ENCODE measurements at places on chromosomes 7 and 10.

DNA sequence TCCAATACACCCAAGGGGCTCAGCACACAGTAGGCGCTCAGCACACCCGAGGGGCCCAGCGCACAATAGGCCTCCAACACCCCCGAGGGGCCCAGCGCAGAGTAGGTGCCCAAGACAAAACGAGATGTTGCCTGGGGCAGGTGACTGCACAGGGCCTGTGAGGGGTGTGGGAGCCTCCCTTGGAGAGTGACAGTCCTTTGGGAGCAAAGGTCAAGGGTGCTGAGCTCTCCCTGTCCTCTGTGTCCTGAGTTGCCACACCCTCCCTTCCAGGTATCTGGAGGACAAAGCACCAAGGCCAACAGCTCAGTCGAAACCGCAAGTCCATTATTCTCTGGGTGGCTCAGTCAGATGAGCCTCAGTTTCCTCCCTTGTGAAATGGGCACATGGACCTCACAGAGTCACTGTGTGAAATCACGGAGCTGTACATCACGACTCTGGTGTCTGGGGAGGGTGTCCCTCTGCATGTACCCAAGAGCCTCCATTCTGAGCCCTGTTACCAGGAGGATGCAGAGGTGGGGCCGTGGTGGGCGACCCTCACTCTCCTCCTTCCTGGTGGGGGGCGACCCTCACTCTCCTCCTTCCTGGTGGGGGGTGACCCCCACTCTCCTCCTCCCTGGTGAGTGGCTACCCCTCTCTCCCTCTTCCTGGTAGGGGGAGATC lies 81.3 kb downstream of the FOXL3 start:
- DNase-seq: no peak

GRCh38 chr7:147605323-147605722 lies 985.2 kb upstream of the C7orf33 start:
- DNase-seq: no peak

DNA sequence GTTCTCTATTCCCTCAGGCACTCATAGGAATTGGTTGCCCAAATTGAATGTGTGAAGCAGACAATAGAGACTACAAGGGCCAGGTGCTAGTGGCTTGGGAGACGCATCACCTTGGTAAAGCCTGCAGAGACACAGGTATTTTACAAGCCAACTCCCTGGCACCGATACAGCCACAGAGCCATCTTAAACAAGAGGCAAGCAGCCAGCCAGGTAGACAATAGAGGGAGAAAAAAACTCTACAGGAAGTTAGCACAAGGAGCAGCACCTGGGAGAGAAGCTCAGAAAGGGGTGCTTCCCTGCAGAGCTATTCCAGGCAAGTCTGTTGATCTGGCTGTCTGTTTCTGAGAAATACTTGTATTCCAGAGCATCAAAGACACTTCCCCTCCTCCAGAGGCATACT lies 43.0 kb upstream of the CDK1 start:
- DNase-seq: no peak

GRCh38 chr7:156496865-156497264 lies 143.7 kb upstream of the RNF32 start:
- no peak for DNase-seq

GRCh38 chr7:43700646-43701499 lies 28.4 kb downstream of the COA1 start:
- no peak for DNase-seq

- DNase-seq: no peak
Observed at GRCh38 chr7:23235813-23236221, 10.8 kb upstream of the GPNMB start.

GRCh38 chr10:25696013-25696708 lies 237.9 kb upstream of the MYO3A start:
- no peak for DNase-seq

DNA sequence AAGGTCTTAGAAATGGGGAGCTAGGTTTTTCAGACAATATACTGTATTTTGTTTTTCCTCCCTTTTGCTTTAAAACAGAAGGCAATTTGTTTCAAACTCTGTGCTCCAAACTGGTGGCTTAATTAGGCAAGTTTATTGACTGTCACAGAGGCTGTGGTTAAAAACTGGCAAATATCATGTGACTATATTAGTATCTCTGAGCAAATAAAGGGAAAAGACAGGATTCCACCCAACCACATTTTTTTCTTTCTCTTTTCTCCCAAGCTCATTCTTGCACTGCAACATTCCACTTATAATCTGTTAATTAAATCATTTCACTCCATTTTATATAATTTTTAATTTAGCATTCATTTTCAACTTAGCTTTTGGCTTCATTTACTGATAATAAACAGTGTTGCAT lies 615.8 kb downstream of the AUTS2 start:
- no peak for DNase-seq

DNA sequence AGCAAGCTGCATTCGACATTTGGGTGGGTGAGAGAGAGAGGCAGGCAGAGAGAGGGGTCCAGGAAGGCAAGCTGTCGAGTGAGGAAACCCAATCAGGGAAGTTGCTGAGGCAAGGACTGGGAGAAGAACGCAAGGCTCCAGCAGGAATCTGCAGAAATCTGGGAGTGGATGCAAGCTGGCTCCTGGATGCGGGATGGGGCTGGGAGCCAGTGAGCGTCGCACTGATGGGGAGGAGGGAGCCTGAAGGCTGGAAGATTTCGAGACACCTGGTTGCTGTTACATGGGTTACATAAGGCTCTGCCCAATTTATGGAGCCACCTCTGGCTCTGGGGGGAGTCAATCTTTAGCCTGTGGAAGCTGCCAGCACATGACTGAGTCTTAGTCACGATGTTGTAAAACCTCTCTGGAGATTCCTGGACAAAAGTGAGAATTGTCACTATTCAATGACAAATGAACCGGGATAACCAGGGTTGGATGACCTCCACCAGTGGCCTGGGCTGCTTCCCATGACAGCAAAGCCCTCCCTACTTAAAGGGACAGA lies 51.1 kb upstream of the ADRB1 start:
- DNase-seq: no peak

GRCh38 chr7:101681170-101682007 lies 52.3 kb upstream of the MYL10 start:
- no peak for DNase-seq

GRCh38 chr10:59997827-59998525 lies 91.6 kb upstream of the CCDC6 start:
- DNase-seq: no peak

DNA sequence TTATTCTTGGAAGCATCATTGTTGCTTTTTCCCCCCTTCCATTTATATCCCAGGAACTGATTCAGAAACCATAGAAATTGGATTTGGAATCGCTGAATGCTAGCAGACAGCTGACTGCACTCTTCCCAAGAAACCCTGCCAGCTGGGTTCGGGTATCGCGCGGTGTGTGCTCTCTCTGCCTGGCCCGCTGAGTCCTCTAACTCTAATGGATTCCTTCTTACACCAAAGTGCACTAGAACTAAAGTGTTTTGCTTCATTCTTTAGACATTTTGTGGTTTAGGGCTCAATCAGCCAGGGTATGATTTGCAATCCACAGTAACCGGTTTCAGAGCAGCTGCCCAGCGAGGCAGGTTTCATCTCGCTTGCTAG lies 92.2 kb downstream of the EGFR start:
- no peak for DNase-seq

DNA sequence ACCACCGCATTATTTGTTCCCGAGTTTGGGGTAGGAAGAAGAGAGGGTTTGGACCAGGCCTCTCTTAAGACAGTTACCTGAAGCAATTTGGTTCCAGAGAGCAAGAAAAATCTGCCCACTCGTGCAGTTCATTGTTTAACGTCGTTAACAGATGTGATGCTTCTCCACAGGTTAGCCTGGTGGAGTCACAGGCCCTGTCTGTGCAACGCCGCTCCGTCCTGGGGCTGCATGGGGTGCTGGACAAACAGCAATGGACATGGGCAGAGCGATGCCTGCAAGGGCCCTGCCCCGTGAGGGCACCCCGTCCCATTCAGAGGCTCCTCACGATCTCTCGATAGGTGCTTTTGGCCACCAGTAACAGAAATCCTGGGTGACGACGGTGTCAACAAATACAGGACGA lies 9.7 kb downstream of the FOXL3 start:
- DNase-seq: no peak

DNA sequence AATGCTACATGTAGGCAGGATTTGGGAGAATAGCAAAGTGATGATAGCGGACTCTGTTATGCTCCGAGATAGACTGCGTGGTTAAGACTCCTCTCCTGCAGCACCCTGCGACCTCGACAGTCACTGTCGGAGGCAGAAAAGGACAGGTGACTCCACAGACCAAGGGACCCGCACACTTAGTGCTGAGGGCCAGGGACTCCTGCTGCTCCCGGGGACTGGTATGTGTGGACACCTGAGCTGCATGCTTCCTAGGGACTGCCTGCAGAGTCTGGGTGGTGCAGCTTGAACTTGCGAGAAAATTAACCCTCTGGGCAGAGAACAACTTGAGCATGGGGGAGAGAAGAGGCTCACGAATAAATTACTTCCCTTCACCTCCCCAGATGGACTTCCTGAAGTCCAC lies 407.1 kb upstream of the PFKP start:
- DNase-seq: no peak

DNA sequence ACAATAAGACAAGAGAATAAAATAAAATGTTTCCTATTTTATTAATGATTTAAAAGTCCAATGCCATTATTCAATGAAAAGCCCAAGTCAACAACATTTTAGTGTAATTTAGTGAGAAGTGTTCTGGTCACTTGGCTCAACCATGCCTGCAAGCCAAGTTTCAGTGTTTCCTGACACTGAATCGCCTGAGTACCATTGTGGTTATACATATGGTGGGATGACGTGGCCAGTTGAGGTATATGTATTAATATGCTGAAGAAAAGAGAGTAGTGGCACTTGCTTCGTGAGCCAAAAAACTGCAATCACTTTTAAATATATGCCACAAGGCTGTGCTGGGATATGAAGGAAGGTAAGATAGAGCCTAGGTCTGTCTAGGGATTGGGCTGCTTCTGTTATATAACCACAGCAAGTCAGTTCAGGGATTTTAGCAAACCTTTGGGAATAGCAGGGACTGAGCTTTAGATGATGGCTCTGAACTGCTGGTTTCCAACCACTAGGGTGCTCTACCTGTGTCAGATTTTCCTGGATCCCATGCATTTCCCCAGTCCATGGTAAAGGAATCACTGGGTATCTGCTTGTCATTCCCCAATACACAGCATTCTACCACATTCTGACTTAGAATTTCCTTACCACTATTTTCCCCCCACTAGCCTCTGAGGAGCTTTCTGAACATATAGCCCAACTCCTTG lies 214.0 kb upstream of the PRPS1L1 start:
- no peak for DNase-seq

GRCh38 chr10:79345241-79346011 lies 1.8 kb upstream of the PPIF start:
- no peak for DNase-seq

- DNase-seq: no peak
Observed at GRCh38 chr10:62684911-62685310, 119.6 kb upstream of the ADO start.

GRCh38 chr10:87842220-87842641 lies 21.1 kb downstream of the KLLN start:
- no peak for DNase-seq

DNA sequence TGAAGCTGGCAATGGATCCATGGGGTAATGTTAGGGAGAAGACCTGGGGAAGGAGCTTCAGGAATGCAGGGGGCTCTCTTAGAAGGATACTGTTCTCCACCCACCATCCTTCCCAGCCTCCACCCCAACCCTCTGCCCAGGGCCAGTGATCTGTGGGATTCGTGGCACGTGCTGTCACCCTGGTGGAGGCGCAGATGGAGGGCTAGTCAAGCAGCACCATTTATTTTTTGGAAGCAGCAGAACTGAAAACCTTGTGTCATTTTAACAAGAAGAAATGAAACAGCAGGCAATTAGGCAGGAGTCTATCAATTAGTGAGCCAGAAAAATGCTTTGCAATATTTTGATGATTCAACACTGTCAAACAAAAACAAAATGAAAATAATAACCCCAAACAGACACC lies 155.9 kb downstream of the SH2D4B start:
- no peak for DNase-seq

GRCh38 chr10:11246752-11247467 lies 229.2 kb downstream of the CELF2 start:
- DNase-seq: no peak
